NCI-H2081 (cell line): ENCODE measurements at places on chromosomes 2 and 18.

DNA sequence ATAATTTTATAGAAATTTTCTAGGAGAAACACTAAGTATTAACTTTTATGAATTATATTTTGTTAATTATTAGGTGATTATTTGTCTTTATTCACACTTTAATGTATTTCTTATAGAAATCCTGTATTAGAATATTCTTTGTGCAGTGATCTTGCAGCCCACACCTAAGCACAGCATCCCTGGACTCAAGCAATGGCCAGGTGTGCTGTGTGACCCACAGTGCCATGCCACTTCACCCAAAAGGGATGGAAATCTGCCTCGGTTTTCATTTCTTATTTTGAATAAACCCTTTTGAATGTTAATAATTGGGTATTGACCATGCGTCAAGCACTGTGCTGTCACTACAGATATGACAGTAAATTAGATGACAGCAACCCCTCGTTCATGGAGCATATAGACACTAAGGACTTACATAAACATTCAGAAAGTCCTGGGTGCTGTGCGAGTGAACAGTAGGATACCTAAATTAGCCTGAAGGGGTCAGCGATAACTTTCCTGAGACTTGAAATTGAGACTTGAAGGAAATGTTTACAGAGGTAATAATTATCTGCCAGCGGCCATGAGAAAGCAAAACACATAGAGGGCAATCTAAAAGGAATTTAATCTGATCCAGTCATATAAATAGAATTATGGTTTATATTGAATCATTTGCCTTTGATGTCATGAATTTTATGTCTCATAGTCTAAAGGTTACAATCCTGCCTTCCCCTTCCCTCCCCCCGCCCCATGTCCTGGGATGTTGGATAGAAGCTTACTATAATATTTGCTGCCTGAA is 52.7 kb upstream of the CALCRL start:
- DNase-seq: peak; percentile 35

DNA sequence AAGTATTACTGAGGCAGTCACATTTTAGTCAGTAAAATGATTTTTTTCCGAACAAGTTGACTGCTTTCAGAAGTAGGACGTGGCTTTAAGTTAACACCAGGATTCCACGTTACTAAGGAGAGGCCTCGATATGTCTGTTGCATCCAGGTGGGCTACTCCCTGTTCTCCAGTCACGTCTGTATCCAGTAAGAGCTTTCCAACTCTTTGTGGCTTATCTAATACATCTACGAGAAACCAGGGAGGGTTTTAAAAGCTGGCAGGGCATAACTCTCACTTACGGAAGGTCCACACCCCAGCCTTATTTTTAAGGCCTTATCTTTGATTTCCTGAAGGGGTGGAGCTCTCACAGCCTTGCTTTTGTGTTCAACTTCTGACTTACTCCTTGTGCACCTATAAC is 99.2 kb downstream of the SLC8A1 start:
- DNase-seq: no peak

DNA sequence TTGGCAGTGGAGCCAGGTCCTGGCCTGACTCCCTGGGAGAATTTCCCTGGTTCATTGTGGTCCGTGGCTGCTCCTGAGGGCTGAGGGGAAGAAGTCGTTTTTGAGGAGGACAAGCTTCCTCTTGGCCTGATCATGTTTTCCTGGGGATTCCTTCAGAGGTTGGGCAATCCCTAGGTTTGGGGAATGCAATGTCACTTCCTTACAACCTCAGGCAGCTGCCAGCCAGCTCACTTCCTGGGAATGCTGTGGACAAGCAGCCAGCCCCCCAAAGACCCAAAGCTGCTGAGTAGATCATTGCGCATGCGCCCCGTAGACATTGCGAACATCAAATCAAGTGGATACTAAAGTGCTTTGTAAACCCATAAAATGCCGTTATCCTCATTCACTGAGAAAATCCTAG is 7.7 kb upstream of the DNMT3A start:
- no peak for DNase-seq

DNA sequence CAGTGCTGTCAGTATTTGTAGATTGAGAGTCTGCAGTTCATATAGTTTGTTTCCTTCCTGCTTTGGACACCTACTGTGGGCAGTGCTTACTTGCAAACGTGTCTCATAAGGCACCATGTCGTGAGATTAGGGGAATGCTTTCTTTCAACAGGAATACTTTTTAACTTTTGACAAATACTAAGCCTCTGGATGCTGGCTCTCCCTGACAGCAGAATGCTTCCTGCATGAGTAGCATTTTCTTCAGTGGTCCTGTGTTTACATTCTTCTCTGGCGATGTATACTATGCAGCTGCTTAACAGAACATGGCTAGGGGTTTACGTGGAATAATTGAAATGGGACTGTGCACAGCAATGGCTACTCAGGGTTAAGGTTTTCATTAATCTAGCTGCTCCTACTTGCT is 807.5 kb downstream of the MBD2 start:
- DNase-seq: no peak

DNA sequence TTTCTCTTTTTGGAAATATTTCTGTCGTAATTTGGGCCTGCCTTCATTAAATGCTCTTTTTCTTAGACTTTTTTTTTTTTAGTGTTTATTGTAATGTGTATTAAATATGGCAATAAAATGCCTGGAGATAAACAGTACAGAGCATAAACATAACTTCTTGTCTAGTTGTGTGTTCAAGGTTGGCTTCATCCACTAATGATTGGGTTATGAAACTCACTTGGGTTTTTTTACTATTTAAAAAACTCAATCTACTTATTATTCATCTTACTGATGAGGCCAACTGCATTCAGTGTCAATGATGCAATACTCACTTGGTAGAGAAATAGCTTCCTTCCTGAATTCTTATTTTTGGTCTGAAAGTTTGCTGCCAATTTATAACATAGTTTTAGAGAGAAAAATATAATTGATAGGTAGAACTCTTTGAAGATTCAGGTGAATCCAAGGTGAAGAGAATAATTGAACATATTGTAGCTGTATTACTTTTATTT is 144.2 kb upstream of the NABP1 start:
- DNase-seq: no peak

GRCh38 chr2:149329489-149330126 is 779 bp upstream of the LYPD6 start:
- peak; percentile 57 for DNase-seq

DNA sequence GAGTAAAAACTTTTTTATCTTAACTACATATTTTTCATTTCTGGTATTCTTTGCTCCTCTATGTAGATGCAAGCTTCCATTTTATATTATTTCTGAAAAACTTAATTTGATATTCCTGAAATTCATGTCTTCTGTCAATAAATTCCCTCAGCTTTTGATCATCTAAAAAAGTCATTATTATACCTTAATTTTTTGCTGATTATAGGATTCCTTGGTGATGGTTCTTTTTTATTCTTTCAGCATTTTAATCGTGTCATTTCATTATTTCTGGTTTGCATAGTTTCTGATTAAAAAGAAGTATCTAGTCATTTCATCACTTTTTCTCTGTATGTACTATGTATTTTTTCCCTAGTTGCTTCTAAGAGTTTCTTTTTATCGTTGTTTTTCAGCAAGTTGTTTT is 241.8 kb upstream of the CYP26B1 start:
- DNase-seq: no peak

GRCh38 chr2:77567723-77568122 is 45.5 kb upstream of the LRRTM4 start:
- DNase-seq: no peak

- DNase-seq: no peak
These were observed 289.4 kb downstream of the KCNS3 start for GRCh38 chr2:18167871-18168270.

DNA sequence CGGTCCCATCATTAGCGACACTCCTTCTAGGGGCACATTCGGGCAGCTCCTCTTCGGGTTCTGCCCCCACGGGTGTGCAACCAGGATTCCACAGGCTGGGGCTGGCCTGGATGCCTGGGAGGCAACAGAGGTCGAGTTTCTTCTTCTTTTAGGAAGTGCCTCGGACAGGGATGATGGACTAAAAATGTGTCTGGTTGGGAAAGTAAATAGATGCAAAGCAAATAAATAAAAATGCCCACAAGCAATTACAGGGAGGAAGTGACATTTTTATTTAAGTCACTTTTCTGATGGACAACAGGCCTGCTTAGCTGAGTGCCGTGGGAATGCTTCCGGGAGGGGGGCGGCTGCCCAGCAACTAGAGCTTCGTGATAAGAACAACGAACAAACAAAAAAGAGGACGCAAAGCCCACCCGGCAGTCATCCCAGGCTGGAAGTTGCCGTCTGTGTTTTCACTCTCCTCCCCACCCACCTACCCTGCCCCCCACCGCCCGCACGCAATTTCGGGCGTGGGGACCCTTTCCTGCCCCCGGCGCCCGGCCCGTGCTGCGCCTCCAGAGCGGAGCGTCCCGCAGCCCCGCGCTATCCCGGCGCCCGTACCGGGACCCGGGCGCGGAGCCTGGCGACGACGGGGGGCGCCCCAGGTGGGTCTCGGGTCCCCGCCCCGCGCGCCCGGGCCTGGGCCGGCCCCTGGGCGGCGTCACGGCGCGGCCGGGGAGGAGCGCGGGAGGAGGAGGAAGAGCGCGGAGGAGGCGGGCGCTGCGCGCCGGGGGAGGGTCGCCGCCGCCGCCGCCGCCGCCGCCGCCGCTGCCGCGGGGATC is 412 bp upstream of the NCK2 start:
- DNase-seq: peak; percentile 57

DNA sequence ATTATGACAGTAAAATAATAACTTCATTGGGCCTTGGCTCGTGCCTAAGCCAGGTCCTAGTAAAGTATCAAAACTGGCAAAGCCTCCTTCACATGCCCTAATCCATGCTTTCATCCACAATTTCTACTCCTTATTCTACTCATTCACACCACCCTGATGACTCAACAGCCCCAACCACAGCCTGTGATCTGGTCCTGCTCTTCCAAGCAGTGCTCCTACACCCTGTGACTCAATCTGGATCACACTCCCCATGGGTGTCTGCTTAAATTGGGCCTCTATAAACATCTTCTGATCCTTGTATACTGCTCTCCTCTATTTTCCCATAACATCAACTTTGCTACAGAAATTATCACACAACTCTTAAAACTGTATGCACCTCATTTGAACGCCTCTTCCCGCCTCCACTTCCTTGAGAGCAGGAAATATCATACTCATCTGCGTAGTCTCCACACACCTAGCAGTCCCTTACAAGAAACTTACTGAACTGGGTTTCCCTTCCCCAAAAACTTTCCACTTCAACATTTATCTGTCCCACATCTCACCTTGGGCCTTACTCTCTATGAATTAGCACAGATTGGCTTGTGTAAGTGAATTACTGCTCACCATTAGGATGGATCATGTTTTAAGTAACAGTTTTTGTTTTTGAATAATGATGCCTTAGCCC is 15.9 kb downstream of the GTF3C3 start:
- DNase-seq: no peak

DNA sequence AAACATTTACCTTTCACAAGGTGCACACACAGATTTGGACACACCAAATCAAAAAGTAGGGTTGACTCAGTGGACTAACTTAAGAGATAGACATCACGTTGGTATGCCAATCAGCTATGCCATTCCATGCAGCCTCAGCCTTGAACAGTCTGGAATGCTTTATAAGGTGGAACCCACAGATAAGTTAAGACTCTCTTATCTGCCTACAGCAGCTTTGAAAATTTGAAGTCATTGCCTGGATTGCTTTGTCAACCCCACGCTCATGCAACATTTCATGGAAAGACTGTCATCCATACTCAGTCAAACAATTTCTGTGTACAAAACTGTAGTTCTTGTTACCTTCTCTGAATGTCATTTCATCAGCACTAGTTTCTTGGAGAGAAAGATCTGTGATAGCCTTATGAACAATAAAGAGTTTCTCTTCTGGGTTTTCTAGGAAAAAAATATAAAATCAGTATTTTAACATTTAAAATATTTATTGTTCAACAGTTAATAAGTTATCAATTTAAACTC is 1.2 kb downstream of the ERMN start:
- no peak for DNase-seq

- DNase-seq: no peak
These were observed 301.9 kb downstream of the PTH2R start for GRCh38 chr2:208708486-208708885.

GRCh38 chr2:20745924-20746555 is 76.9 kb downstream of the LDAH start:
- no peak for DNase-seq

GRCh38 chr2:105712166-105712915 is 32.4 kb upstream of the NCK2 start:
- DNase-seq: no peak

DNA sequence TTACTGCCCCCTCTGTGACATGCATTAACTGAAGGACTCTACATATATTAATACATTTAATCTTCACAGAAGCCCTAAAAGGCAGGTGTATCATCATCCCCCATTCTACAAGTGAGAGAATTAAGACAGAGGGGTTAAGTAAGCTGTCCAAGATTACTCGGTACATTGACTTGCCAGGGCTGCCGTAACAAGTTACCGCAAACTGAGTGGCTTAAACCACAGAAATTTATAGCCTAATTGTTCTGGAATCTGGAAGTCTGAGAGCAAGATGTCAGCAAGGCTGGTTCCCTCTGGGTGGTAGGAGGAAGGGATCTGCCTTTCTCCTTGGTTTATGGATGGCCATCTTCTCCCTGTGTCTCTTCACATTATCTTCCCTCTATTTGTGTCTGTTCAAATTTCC is 605.5 kb downstream of the EPHA4 start:
- DNase-seq: no peak

GRCh38 chr2:47041063-47041462 is 114.0 kb downstream of the STPG4 start:
- no peak for DNase-seq

GRCh38 chr2:158013891-158014290 is 87.8 kb upstream of the UPP2 start:
- DNase-seq: no peak

DNA sequence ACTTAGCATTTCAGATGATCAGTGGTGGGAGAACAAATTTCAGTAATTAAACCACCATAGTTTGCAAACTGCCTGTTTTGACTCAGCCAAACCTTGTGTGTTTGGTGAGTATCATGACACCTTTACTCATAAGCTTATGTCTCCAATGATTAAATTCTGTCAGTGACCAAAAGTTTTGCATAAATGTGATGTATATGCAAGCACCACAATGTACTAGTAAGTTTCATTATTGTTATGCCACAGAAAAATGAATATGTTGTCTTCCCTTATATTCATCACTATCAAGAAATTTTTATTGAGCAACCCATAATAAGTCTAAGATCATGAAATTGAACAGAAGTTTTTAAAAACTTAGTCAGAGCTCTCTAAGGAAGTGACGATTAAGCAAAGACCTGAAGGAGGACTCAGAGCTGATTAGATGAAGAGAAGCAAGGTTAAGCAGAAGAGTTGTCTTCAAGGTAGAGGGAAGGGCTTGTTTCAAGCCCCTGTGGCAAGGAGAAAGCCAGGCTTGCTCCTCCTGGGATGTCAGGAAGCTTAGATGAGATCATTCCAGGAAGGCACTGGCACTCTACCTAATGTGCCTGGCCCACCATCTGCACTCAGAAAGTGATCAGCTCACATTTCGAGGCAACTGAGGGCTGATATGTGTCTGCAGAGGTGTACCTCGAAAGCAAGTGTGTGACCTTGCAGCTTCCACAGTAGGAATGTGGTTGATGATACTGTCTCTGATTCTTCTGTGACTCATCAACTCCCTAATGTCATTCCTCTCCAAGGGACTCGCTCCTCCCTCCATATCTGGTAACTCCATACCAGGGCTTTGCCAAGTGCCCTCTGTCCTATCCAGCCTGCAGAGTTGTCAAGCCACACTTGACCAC is 54.7 kb downstream of the KCTD18 start:
- DNase-seq: no peak
